Stimulated activated CD8-positive, alpha-beta memory T cell treated with anti-CD3 and anti-CD28 coated beads, Interleukin-12 subunit alpha, Interleukin-12 subunit beta, amount 100 ng/mL, for 4 hours (primary cell): ENCODE measurements at places on chromosomes 5 and 9.

- DNase-seq = no peak
These were observed 148.6 kb downstream of the ELAVL2 start for GRCh38 chr9:23677446-23677845.

- DNase-seq = peak; percentile 27
These were observed 563 bp downstream of the SNAPC4 start for GRCh38 chr9:136399176-136400037.

DNA sequence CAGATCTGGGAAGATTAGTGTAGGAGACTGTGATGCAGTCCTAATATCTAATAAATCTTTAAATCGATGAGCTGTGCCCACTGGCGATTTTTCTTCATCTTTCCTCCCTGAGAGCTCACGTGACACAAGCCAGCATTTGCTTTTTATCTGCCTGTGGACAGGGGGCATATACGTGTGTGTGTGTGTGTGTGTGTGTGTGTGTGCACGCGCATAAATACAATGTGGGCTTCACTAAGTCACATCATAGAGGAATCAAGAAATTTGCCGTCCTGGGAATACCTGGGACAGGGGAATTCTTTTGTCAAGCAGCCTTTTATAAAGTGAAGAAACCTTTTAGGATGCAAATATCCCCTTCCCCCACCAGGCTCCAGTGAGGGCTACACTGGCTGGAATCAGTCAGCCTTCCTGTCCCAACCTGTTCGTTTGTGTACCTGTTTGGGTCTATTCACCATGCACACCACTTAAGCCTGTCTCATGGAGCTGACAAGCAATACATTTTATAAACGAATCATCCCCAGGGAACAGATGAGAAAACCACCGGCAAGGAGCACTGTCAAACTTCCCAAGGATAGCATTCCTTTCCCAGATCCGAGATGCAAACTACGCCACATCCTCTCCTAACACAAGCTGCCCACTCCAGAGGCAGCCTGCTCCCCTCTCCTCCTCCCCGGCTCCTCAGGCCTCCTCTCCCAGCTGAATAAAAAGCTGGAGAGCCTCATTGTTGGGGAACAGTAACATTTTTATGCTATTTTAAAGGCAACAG is 2.7 kb downstream of the EPB41L4B start:
- DNase-seq = no peak

DNA sequence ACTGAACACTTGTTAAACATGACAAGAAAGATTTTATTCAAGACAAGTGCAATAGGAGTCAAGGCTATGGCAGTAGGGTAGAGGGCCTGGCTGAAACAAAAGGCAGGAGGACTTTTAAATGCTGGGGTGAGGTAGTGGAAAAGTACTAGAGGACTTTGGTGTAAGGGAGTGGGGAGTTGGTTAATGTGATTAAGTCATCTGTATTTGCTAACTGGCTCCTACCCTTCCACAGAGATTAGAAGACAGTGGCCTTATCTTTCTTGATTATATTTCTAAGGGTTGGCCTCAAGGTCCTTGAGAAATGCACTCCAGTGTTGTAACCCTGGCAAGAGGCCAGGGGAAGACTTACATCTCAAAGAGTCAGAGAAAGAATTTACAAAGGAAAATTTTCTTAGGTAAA is 160.2 kb upstream of the FTMT start:
- DNase-seq = no peak

DNA sequence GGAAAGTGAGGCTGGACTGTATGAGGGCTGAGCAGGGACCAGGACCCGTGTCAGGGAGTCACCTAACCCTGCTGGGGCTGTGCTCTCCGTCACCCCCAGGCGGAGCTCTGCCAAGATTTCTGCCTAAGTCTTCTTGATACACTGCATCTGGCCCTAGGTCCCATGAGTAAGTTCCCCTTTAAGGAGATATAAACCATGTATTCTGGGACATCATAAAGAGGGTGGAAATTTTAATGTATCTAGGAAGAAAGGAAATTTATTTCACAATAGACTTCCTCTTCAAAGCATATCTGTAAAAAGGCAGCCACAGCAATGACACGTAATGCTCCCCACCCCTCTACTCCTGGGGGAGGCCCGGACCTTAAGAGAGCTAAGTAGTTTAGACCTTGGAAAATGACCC is 183.4 kb downstream of the FBXL7 start:
- no peak for DNase-seq

DNA sequence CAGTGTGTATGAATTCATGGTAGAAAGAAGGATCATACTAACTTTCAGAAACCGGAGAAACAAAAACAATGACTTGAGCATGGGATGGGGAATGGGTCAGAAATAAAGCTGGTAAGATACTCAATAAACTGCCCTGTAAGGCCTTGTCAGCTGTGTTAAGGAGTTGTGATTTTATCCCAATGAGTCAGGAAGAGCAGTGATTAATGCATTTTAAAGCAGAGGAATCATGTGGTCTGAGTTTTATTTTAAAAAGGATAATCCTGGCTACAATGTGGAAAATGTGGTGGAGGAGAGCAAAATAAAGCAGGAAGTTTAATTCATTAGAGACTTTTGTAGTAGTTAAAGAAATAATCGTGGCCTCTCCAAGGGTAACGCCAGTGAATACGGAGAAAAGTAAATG is 28.7 kb downstream of the DHX29 start:
- DNase-seq = no peak

GRCh38 chr5:41356786-41357185 is 143.5 kb upstream of the C6 start:
- DNase-seq = no peak

GRCh38 chr5:38008198-38008597 is 168.4 kb upstream of the GDNF start:
- DNase-seq = no peak

- DNase-seq = no peak
These were observed 29.5 kb downstream of the GDNF start for GRCh38 chr5:37810311-37810710.

GRCh38 chr9:90508940-90509339 is 133.7 kb downstream of the DIRAS2 start:
- DNase-seq = no peak

- DNase-seq = no peak
These were observed 101.6 kb upstream of the MAP1B start for GRCh38 chr5:72005671-72006070.

- no peak for DNase-seq
These were observed 165.2 kb downstream of the TMEM38B start for GRCh38 chr9:105859428-105860091.

DNA sequence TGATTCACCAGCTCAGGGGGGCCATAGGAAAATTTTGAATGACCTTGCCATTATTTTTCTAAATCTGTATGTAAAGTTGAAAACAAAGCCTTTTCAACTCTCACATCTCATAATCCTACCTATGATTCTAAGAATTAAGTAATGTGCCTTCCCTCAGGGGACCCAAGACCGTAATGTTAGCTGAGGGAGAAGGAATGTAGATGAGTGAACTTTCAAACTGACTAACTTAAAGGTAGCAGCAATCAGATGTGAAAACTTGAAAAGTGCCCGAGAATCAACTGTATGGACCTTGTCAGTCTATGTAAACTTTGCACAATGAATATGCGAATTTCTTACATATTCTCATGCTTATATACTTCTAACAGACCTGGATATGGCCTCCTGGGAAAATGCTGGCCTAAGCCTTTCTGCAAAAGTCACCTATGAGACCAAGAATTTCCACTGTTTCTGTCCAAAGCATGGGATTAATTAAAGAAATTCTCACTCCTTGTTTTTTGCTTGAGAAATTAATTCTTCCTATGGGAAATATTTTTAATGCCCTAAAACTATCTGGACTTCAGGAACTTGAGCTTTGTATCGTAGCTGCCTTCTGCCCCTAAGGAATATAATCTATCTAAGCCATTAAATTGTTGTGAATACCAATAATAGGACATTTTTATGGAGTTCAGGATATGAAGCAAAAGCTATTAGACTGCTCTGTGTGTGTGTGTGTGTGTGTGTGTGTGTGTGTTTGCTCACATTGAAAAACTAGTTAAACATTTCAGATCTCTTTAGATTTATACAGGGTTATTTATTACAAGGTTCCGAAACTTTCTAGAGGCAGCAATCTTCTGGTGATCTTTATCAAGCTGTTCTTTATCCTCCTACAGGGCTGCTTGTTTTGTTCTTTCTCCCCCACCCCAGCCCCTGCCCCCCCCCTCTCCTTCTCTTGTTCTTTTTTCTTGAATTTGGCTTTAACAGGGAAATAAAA is 169.1 kb upstream of the CLINT1 start:
- no peak for DNase-seq

- DNase-seq = no peak
These were observed 23.4 kb downstream of the UBE2R2 start for GRCh38 chr9:33840381-33840780.

DNA sequence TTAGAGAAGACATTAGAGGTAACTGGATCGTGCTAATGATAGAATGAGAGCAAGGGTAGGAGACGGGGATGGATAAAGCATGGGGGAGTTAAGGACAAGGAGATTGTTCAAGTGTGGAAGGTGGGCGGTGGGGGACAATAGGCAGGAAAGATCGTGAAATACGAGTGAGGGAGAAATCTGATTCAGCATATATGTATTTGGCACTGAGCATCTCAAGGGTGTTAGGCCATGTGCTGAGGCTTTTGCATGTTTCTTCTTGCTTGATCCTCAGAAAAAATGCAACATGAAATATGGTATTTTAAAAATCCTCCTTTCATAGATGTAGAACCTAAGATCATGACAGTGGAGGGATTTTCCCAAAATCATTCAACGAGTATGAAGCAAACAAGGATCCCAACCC is 240.5 kb downstream of the PAPPA start:
- no peak for DNase-seq

GRCh38 chr9:87286506-87286905 is 211.2 kb upstream of the DAPK1 start:
- DNase-seq = no peak
